ENCODE measurements at places on chromosomes 12 and 14.

- DNase-seq = no peak
Observed at GRCh38 chr14:68547305-68548193, 245.3 kb downstream of the ZFP36L1 start.

GRCh38 chr12:53836119-53836655, 84.4 kb upstream of the CISTR start:
- no peak for DNase-seq

- peak; percentile 43 for DNase-seq
Observed at GRCh38 chr12:96434107-96434506, 33.9 kb upstream of the CDK17 start.

GRCh38 chr14:99803106-99803775, 10.0 kb downstream of the EML1 start:
- no peak for DNase-seq

DNA sequence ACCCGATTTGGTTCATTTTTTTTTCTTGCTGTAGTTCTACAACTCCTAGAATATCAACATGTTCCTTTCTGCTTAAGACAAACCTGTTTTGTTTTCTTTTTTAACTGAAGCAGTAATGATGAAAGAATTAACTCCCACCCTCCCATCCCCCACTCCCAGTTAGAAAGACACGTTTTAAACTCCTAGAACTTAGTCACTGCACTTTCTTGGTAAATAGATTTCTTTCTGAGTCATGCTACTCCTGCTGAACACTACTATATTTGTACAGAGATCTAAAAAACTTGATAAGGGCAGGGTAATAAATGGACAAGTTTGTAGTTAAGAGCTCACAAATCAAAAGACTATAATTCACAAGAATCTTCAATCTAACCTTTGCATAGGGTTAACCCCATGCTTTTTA, 118.9 kb upstream of the PTPRB start:
- DNase-seq = no peak

- no peak for DNase-seq
Observed at GRCh38 chr12:23899434-23899833, 50.0 kb downstream of the SOX5 start.

GRCh38 chr12:104863296-104863948, 94.7 kb downstream of the SLC41A2 start:
- no peak for DNase-seq

- DNase-seq = no peak
Observed at GRCh38 chr14:83255727-83256090, 1722.1 kb upstream of the SEL1L start.

GRCh38 chr12:130966443-130967030, 12.8 kb downstream of the ADGRD1 start:
- DNase-seq = peak; percentile 85

- no peak for DNase-seq
Observed at GRCh38 chr14:66360366-66360926, 125.7 kb upstream of the CCDC196 start.

DNA sequence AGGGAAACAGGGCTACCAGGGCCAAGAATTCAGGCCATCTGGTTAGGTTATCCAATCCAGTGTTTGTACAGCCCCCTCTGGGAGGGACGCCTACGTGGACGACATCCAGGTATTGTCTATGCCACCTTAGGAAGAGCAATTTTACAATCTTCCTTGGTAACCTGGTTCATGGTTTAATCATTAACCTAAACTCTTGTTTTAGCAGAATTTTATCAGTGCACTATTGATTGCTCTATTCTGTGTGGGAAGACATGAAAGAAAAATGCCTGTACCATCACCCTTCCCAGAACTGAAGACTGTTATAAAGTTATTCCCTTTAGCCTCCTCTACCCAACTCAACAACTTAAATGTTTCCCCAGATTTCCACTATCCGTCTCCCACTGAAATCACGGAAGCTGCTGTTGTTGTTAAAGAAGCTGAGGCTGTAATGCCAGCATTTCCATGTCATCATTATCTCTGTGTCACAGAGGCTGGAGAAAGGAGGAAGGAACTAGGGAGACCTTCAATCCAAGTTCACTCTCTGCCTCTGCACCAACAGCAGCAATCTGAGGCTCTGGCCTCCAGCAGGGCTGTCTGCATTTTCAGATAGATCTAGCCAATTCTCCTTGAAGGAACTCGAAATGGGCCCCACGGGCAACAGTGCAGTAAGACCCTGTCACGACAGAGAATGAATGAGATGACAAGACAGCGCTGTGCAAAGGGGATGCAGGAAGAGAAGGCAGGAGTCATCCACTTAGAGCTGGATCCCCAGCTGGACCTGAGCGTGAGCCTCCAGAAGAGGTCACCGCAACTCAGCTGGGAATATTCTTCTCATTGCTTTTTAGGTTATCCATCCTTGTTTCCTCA, 183.4 kb upstream of the GZMB start:
- DNase-seq = peak; percentile 4

DNA sequence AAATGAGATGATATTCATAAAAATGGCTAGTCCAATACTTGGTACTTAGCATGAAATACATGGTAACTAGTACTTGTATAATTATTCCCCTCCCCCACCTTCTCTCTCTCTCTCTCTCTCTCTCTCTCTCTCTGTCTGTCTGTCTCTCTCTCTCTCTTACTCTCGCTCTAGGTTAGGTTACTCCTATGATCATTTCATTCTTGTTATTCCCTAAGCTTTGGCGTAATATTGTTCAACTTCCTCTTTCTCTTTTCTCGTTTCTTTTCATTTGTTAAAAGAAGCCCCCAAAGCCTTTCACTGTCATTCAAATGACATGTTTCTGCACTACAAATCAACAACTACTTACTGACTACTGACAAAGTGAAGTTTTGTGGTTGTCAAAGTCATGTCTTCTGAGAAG, 89.8 kb downstream of the GRIP1 start:
- no peak for DNase-seq

- DNase-seq = no peak
Observed at GRCh38 chr12:48901278-48901677, 24.0 kb downstream of the FKBP11 start.

DNA sequence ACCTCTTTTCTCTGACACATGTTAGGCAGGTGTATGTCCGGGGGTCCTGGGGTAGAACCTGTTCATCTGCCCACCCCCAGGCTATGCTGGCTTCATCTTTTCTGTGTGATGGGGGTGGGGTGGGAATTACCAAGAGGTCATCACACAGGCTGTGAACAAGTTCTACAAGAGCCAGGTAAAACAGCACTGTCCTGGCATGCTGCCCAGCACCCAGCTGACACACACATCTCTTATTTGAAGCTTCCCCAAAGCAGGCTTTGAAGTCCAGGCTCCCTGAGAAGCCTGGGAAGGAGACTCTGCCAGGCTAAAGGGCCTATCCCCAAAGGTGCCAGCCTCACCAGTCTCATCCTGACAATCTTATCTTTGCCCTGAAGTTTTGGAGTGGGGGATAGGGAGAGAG, 141.1 kb downstream of the ALG10 start:
- DNase-seq = no peak

DNA sequence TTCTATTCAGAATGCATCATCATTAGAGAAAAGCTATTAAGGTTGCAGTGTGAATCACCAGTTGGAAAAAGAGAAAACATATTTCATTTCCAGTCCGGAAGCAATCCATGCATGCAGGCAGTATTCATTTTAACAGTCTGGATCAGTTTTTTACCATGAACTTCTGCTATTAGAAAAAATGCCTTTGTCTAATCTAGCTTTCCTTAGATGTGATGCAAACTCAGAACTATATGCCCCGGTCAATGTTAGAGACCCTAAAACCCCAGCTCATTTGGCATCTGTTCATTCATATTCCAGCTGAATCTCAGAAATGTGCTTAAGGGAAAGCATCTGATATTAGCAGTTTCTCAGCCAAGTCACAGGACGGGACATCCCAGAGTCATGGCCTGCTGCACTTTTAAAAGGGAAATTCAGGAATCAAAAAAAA, 8.5 kb downstream of the IRAK3 start:
- no peak for DNase-seq

DNA sequence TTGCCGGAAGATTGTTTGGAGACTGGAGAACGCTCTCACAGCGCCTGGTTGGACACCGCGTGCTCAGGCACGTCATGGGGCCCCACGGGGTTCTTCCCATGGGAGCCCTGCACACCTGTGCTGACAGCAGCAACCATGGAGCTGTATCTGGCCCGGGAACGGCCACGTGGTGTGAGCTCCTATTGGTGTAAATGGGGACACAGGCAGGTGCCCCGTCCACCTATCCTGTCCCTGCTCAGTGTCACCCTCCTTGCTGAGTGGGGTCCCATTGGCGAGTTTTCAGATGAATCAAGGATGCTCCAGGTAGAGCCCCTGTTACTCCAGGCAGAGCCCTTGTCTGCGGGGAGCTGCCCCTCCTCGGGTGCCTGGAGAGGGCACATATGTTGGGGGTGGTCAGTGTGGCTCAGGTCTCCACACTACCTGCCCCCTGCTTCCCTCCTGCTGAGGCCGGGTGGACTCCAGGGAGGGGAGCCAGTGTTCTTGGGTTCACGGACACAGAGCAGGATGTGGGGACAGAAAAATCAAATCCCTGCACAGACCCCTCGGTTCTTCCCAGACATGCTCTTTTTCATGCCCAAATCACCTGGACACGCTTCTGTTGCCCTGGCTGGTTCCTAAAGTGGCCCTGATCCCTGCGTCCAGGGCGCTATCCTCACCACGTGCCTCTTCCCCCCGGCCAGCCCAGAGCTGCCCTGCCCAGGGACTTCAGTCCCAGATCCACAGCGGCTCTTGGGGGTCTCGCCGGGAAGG, 250.1 kb downstream of the ADGRD1 start:
- DNase-seq = no peak

- no peak for DNase-seq
Observed at GRCh38 chr12:10362325-10362724, 27.5 kb downstream of the KLRK1 start.

GRCh38 chr12:24898606-24899005, 50.3 kb downstream of the BCAT1 start:
- DNase-seq = no peak

- no peak for DNase-seq
Observed at GRCh38 chr14:30597504-30597903, 24.6 kb upstream of the SCFD1 start.

DNA sequence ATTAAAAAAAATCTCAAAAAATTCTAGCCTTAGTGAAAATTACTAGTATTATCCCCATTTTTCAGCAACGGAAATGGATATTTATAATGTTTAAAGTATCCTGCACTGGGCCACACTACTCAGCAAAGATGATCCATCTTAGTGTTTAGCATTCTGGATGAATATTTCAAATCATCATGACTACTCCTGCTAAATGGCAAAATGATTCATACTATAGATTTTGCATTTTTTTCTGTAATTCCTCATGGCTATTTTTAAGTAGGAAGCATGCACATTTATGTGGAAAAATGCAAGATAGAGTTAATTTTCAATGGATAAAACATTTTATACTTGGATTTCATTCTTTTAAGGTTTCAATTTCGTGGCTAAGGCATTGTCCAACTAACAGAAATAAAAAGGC, 59.6 kb downstream of the LRFN5 start:
- DNase-seq = no peak

GRCh38 chr14:24057867-24058259, 6.1 kb downstream of the CARMIL3 start:
- no peak for DNase-seq

GRCh38 chr14:51554953-51555352, 96.8 kb upstream of the FRMD6 start:
- DNase-seq = no peak

DNA sequence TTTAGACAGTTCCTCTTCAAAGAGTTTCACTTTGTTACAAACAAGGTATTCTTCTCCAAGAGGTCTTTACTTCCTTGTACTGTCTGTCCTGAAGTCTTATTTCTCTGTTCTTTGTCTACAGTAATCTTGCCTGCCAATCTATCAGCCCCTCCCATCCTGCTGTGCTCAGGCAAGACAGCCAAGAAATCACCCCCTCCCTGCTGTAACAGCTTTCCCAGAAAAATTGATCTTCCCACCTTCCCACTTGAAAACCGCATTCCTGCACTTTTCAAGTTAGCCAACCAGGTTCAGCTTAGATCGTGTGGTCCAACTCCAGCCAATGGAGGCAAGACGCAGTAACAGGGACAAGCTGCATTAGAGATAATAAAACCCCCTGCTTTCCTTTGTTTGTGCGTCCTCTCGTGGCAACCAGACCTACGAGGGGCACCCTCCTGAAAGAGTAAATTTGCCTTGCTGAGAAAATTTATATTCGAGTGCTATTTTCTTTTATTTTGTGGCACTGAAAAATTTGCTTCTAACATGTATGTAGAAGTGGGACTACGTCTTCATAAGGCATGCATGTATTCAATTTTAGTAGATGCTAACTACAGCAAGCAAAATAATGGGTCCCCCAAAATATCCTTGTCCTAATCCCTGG, 46.5 kb upstream of the ESR2 start:
- no peak for DNase-seq

DNA sequence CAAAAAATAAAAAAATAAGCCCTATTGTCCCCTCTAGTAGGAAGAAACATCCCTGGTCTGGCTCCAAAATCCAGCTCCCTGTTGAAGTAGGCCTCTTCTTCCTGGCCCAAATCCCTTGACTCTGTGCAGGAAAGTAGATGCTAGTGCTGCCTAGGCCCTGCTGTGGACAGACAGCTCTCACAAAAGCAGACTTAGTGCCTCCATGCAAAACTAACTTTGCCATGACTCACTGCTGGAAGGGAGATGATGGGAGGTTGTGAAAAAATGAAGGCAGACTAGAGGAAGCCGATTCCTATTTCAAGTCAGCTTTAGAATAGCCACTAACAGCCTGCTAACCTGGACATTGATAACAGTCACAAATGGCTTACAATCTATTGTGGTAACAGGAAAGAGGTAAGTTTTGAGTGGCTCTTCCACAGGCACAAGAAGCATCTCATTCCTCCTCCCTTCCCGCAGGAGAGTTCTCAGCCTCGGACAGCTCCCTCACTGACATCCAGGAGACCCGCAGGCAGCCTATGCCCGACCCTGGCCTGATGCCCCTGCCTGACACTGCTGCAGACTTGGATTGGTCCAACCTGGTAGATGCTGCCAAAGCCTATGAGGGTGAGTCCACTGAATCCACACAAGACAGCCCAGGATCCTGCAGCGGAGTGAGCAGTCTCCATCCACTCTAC, 198.9 kb upstream of the RGS6 start:
- no peak for DNase-seq

- no peak for DNase-seq
Observed at GRCh38 chr12:30909349-30910037, 17.1 kb upstream of the TSPAN11 start.

DNA sequence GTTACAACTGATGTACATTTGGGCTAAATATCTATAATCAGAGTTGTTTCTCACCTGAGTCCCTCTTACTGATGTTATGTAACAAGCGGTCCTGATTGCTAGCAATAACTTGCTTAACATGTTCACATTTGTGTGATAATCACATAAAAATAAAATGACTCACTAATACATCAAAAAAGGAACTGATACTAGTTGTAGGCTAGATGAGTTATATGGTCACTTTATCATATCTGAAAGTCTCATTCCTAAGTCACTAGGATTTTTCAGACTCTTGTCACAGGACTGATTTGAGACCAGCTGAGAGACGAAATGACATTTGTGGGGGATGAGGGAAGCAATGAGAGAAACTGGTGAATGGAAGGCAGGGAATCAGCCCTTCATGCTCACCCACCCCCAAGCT, 34.3 kb downstream of the NKX2-1 start:
- no peak for DNase-seq

GRCh38 chr14:67228325-67228984, 12.8 kb upstream of the PALS1 start:
- DNase-seq = no peak
